Inflammatory macrophage (primary cell): ENCODE measurements at places on chromosomes 11 and 22.
A peak's percentile ranks its signal among the peaks of the same experiment; 100 is the strongest.

DNA sequence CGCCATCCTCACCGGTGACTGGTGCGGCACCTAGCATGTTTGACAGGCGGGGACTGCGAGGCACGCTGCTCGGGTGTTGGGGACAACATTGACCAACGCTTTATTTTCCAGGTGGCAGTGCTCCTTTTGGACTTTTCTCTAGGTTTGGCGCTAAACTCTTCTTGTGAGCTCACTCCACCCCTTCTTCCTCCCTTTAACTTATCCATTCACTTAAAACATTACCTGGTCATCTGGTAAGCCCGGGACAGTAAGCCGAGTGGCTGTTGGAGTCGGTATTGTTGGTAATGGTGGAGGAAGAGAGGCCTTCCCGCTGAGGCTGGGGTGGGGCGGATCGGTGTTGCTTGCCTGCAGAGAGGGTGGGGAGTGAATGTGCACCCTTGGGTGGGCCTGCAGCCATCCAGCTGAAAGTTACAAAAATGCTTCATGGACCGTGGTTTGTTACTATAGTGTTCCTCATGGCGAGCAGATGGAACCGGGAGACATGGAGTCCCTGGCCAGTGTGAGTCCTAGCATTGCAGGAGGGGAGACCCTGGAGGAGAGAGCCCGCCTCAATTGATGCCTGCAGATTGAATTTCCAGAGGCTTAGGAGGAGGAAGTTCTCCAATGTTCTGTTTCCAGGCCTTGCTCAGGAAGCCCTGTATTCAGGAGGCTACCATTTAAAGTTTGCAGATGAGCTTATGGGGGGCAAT lies 1.1 kb downstream of the NEAT1 start:
- peak; percentile 45 for DNase-seq

DNA sequence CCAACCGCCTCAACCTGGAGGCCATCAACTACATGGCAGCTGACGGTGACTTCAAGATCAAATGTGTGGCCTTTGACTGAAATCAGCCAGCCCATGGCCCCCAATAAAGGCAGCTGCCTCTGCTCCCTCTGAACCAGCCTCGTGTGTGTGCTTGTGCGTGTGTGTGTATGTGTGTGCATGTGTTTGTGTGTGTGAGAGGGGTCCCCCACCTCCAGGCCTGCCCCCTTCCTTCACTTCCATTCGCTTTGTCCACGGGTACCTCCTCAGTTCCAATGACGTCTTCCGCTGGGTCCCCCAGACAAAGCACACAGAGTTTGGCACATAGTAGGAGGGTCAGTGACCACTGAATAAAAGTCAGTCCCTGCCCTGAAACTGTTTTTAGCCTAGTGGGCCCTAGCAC lies 4.2 kb downstream of the LGALS1 start:
- DNase-seq, result no peak

DNA sequence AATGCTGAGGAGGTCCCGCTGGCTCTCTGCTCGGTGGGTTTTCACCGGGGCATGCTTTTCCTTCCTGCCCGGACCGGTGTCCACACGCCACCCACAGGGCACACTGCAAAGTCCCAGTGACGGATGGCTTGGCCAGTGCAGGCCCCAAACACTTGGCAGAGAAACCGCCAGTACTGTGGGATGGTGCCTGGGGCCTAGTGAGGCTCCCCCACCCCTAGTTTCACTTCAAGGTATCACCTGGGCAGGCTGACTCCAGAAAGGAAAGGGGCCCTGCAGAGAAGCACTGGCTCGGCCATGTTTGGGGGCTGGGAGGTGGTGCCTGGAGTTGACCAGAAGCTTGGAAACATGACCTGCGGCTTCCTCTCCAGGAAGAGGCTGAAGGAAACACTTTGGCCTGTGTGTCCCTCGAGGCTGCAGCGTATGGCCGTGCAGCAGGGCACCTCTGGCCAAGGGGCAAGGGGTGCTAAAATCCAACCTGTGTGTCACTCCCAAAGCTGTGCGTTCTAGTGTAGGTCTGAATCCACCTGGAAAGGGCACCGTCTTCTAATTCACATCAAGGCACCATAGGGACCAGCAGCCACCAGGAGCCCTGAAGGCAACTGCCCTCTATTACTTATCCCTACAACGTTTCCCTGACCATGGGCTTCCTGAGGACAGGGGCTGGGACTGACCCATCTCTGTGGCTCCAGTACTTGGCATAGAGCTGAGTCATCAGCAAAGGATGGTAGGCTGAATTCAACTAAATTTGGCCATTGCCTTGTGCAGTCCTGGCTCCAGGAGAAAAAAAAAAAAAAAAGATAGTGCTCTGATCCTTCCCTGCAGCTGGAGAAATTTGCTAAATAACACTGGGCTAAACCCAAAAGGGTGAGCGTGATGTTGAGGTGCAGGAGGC lies 22.6 kb downstream of the TPBGL start:
- DNase-seq, result no peak

GRCh38 chr11:111730871-111731591 lies 35.2 kb downstream of the PPP2R1B start:
- no peak for DNase-seq

- DNase-seq, result no peak
Observed at GRCh38 chr11:25252854-25253253, 756.0 kb downstream of the LUZP2 start.

GRCh38 chr22:50530580-50530876 lies 716 bp upstream of the TYMP start:
- DNase-seq, result peak; percentile 65

DNA sequence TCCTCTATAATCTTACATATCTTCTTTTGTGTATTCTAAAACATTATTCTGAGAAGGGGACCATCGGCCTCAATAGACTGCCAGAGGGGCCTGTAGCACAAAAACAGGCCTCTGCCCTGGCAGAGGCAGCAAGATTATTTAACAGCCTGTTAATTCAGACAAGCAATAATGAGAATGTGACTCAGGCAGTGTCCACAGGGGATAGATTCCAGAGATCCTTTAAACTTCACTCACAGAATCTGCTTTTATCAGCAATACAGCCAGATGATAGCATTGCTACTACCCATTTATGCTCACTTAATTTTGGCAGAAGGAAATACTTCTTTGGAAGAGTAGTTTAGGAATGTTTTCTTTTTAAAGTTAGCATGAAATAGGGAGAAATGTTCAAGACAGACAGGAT lies 44.9 kb downstream of the AAMDC start:
- no peak for DNase-seq

DNA sequence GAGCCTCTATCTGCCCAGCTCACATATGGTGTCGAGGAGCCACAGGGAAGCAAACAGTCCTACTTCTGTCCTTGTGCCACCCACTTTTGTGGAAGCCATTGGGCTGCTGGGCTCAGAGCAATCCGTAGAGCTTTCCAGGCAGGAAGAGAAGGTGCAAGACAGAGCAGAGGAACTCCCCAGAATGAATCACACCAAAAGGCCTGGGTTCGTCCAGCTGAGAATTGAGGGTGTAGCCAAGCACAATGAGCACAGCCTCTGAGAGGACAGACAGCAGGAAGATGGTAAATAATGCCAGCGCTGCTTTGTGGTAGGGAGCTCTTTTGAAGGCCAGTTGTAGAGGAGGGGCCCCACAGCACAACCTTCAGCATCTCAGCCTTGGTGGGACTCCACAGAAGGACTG lies 237.8 kb downstream of the GRIK4 start:
- no peak for DNase-seq

DNA sequence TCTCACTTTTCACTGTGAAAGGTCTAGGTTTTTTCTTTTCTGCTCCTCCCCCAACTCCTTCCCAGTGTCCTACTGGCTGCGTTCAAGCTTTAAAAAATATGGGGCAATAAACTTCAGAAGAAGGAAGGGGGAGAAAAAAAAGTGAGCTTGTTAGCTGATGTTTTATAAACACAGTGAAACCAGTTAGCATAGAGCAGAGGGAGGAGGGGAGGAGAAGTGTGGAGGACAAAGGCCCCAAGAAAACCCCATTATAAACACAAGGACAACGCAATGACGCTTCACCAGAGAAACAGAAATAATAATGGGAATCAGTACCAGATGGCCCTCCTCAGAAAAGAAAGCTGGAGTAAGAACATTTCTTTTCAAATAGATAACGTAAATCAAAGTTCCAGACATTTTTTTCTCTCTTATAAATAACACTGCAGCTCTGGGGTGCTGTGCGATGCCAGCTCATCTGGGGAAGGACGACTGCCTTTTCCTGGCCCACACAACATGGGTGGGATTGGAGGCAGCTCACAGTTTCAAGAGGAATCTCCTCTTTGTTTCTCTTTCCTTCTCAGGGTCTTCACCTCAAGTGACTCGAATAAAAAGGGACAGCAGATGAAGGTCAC lies 235.4 kb upstream of the NARS2 start:
- DNase-seq, result no peak

DNA sequence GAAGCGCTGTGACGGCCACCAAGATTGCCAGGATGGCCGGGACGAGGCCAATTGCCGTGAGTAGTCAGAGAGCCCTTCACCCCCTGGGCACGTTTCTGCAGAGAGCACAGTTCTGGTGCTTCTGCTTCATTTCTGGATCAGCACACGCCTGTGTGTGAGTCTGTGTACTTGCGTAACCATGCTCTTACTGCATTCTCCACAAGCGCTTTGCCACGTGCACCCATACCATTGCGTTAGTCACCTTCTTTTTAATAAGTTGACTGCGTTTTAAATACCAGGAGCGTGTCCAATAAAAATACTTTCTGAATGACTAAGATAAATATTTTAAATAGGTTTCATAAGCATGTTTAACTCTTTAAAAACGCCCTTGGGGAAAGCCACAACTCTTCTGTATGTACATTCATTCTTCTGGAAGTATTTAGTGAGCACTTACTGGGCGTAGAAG lies 143.0 kb upstream of the SORL1-AS1 start:
- peak; percentile 42 for DNase-seq

DNA sequence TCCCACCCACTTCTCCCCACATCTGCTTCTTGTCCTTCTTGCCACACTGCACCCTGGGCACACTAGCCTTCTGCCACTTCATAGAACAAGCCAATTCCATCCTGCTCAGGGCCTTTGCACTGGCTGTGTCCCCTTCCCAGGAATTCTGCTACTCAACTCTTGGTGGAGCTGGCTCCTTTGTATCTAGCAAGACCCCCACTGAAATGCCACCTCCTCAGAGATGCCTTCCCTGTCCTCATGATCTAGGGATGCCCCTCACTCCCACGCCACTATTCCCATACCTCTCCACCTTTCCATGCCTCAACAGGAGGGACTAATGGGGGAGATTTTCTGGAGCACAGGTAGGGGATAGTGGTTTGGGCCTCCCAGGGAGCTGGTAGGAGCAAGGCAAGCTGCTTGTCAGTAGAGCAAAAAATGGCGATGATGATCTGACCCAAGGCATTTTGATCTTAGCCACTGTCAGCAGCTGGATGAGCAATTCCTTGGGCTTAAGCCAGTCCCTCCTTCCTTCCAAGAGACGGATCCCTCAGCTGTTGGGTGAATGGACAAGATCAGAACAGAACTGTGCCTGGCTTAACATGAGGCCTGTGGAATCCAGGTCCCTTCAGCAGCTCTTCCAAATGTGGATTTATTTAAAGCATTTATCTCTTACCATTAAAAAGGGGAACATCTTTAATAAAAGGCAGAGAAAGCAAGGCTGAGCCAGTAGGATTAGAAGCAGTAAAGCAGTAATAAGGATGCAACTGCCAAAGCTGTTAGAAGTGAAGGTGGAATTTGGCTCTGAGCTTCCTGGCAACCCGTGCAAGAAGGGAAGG lies 4.0 kb upstream of the PRDM11 start:
- no peak for DNase-seq

- DNase-seq, result no peak
Observed at GRCh38 chr11:73333640-73334383, 25.7 kb downstream of the ARHGEF17 start.

GRCh38 chr22:50114221-50115021 lies 24.6 kb downstream of the MOV10L1 start:
- DNase-seq, result no peak

DNA sequence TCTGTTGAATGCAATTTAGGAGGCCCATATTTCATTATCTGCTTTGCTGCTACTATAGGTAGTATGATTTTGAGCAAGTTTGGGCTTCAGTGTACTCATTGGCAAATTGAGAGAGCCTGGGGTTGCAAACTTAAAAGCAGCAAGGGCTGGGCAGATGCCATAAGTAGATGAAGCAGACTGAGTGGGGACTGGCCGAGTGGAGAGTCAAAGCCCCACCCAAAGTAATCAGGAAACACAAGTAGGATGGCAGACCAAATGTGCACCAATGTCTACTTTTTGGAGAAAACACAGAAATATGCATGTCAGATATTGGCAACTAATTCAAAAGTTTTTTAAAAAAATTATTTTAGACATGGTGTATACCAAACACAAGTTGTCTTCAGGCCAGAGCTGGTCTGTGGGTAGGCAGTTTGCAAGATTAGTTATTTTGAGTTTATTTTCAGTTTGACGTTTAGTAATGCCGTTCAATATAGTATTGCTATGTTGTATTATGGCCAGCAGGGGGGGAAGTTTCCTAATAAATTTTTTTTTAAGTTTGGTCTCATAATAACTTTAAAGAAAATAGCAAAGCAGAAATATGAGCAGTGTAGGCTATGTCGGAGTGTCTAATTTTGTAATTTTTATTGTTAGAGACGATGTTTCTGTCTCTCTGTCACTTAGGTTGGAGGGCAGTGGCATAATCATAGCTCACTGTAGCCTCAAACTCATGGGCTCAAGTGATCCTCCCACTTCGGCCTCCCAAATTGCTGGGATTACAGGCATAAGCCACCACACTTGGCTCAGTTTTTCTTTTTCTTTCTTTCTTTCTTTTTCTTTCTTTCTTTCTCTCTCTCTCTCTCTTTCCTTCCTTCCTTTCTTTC lies 105.1 kb downstream of the HIPK3 start:
- DNase-seq, result peak; percentile 59

- no peak for DNase-seq
Observed at GRCh38 chr11:117580866-117581265, 216.2 kb downstream of the DSCAML1 start.

GRCh38 chr11:41461057-41461681 lies 1.7 kb upstream of the LRRC4C start:
- DNase-seq, result no peak

- no peak for DNase-seq
Observed at GRCh38 chr11:69538854-69539253, 57.4 kb downstream of the LINC01488 start.

DNA sequence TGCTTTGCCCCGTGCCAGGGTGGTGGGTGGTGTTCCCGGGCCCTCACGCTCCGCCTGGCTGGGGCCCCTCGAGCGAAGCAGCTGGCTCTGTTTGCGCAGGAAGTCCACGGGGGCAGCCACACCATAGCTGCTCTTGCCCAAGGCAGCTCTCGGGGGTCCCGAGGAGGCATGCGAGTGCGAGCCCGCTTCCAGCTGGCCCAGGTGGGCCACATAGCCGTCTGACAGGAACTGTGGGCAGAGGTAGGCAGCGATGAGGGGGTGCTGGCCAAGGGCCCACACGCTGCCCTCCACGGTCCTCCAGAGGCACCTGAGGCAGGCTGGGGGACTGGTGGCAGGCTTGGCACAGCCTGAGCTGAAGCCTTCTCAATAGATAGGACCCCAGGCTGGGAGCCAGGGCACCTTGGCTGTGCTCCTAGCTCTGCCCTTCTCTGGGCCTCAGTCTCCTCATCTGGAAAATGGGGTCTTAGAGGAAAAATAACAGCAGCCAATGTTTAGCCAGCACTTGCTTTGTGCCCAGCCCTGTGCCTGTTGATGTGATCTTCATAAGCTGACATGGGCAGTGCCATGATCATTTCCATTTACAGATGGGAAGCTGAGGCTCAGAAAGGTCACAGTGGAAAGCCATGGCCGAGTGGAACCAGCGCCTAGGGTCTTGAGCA lies 9.4 kb downstream of the AIP start:
- no peak for DNase-seq

- no peak for DNase-seq
Observed at GRCh38 chr11:126898802-126899201, 101.8 kb downstream of the KIRREL3 start.
